Activated CD4-positive, alpha-beta memory T cell treated with anti-CD3 and anti-CD28 coated beads for 36 hours (primary cell): ENCODE measurements at places on chromosomes 7 and 10.

DNA sequence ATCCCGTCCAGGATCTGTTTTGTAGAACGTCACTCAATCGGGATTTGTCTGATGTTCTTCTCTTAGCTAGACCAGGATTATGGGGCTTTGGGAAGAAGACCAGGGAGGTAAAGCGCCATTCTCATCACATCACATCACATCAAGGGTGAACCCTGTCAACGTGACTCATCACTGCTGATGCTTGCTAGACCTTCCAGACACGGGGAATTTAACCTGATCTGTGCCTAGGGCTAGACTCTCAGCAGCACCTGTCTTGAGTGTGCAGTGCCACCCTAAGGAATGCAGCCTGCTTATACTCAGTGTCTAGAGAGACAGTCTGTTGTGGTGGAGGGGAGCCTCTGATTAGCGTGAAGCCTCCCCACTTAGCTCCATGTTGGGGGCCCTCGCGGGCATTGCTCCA is 678.6 kb upstream of the FOXK1 start:
- DNase-seq, result no peak

DNA sequence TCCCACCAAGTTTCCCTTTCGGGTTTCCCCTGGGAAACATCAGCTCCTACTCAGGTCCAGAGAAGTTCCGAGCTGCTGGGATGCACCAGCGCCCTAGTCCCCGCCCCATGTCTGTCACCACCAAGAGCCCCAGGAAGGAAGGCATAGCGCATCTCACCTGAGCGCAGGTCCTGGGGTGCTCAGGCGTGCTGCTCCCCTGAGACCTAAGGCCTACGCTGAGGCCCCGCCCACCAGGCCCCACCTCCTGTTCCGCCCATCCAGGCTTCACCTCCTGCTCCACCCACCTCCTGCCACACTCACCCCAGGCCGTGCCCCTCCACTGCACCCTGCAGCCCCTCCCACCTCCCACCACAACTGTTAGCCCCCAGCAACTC is 1.2 kb upstream of the TFR2 start:
- peak; percentile 46 for DNase-seq

DNA sequence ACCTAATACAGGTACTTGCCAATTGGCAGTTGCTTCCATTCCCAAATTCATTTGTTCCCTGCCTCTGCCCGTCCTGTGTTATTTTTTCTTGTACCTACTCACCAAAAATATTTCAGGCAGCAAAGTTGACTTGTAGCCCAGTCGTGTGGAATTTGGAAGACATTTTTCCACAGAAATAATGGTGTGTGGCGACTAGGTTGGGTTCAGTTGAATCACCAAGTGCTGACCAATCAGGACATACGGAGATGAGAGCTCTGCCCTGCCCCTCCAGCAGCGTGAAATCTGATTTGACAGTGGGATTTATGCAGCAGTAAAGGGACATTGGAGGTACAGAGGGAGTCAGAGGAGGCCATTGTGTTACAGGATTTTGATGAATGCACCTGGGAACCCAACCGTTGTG is 216.9 kb downstream of the CCDC3 start:
- DNase-seq, result no peak

DNA sequence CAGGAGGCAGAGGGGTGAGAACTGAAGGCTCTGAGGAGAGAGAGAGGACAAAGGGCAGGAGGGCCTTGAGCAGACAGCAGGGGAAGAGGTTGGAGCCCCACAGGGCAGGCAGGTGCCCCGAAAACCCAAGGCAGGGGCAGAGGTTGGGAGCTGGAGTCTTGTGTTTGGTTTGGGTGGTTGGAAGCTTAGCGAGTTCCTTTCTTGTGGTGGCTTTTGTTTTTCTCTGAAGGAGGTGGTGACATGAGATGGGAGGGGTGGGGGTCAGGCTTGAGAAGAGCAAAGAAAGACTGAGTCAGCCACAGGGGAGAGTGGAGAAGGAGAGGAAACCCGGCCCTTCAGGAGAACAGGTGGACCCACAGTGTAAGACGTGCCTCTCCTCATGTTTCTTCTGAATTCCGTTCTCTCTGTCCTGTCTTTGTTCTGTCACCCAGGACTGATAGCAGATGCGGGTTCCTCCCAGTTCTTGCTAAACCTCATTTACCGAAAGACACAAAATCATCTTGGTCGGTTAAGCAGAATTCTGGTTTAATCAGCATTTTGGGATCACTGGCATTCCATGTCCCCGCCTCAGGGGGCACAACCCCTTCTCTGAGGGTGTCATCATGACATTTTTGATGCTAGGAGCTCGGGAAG is 95.3 kb downstream of the INSYN2A start:
- DNase-seq, result no peak

- no peak for DNase-seq
Measured at GRCh38 chr10:102945449-102945848, 27.4 kb downstream of the CNNM2 start.

GRCh38 chr7:5020098-5020497 is 25.6 kb upstream of the RBAK start:
- DNase-seq, result no peak

- DNase-seq, result peak; percentile 13
Measured at GRCh38 chr7:31192986-31193385, 140.9 kb downstream of the ADCYAP1R1 start.

- peak; percentile 16 for DNase-seq
Measured at GRCh38 chr10:1706711-1707110, 30.6 kb downstream of the ADARB2 start.

DNA sequence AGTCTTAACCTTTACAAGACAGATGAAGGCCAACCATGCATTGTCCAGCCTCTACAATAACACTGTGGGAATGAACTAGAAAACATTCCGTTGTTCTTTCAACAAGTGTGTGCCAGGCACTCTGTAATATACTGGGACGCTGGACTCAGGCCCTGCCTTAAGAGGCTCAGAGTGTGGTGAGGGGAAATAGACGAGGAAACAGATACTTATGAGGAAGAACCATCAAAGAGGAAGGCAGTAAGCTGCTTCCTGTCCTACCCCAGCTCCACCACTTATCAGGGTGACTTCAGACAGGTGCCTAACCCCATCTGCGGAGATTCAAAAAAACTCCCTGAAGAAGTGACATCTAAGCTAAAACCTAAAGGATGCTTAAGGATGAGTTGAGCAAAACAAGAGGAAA is 8.9 kb upstream of the TRIM8 start:
- no peak for DNase-seq

DNA sequence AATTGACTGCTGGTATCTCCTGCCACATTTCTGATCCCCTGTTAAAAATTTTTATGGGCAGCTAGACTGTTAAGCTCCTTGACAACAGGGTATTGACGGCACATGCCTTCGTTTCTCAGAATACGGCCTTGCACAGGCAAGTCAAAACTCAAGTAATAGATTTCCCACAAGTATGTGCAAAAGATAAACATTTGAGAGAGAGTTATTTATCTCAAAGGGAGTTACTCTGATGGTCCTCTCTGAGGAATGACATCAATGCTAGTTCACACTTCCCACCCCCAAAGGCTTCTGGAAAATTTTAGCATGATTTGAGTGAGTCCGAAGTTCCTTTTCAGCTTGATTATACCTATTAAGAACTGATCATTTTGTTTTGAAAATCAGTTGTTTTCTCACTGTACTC is 71.9 kb downstream of the JCAD start:
- DNase-seq, result no peak

- DNase-seq, result no peak
Measured at GRCh38 chr10:48814933-48815332, 124.7 kb downstream of the LRRC18 start.

DNA sequence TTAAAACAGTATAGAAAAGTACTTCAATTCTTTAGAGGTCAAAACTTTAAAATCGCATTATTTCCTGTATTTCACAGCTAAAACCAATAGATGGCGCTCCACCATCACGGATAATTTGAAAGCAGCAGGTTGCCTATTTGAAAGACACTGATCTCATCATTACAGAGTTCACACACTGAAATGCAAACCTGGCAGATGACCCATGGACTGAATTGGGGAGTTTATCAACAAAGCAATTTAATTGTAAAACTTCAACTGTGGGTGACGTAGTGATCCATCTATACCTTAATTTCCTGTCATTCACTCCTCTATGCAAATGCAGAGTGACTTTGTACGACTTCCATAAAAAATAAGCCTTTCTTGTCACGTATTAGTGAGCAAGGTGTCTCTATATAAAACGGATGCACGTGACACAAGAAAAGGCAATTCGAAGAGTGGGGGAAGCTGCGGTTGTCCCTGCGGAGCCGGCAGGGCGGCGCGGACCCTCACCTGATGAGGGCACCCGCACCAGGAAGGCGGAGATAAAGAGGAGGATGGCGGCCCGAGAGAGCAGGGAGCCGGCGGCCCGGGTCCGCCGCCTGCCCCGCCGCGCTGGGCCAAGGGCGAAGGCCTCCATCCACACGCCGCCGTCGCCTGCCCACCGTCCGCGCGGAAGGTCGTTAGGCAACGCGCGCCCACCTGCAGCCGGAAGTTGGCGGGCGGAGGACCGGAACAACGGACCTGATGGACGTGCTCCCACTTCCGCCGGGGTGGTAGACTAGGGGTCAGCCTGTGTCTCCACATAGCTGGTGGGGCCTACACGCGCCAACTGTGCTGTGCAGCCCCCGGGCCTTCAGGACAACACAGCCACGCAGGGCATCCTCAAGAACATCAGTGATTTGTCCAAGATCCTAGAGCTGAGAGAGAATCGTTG is at the start of gene ZPBP:
TSS of gene ZPBP (minus strand) at position 668 of the 913 bp plus-strand sequence. CDS start at position 616, 52 bp downstream.
- peak; percentile 59 for DNase-seq

DNA sequence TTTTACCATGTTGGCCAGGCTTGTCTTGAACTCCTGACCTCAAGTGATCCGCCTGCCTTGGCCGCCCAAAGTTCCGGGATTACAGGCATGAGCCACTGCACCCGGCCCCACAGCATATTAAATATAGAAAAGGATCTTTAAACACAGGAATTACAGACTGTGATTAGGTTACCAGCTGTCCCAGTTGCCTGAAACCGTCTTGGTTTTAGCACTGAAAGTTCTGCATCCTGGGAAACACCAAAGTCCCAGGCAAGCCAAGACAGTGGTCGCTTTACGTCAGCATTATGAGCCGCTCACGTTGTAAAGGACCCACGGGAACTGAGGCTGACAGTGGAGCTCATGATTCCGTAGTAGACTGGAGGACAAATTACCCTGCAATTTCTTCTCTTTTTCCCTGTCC is 69.0 kb upstream of the FAM180A start:
- DNase-seq, result no peak

DNA sequence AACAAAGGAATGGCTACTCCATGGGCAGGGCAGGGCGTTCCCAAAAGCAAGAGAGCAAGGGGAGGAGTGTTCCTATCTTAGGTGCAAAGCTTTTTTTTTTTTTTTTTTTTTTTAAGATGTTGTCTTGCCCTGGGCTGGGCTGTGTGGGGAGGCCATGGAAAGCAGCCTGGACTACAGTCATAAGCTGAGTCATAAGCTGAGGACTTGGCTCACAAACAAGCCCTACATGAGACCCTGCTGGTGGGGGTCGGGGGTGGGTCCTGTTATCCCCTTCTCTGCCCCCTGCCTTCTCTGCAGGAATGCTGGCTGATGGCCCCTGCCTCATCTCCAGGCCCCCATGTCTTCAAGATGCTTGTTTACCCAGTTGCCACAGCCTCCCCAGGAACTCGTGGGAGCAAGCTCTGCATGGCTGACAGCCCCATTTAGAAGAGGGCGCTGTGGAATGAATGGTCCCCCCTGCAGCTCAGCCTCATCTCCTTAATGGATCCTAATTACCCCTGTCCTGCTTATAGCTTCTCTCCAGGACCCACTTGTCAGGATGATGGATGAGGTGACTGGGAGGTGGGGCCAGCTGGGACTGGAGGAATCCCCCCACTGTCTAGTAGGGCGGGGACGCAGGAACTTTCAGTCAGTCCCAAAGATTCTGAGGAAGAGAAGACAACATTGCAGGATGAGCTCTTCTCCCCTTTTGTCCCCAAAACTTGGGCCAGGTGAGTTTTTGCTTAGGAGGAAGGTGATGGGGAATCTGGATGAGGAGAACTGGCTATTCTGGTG is 340.8 kb upstream of the PODXL start:
- no peak for DNase-seq

DNA sequence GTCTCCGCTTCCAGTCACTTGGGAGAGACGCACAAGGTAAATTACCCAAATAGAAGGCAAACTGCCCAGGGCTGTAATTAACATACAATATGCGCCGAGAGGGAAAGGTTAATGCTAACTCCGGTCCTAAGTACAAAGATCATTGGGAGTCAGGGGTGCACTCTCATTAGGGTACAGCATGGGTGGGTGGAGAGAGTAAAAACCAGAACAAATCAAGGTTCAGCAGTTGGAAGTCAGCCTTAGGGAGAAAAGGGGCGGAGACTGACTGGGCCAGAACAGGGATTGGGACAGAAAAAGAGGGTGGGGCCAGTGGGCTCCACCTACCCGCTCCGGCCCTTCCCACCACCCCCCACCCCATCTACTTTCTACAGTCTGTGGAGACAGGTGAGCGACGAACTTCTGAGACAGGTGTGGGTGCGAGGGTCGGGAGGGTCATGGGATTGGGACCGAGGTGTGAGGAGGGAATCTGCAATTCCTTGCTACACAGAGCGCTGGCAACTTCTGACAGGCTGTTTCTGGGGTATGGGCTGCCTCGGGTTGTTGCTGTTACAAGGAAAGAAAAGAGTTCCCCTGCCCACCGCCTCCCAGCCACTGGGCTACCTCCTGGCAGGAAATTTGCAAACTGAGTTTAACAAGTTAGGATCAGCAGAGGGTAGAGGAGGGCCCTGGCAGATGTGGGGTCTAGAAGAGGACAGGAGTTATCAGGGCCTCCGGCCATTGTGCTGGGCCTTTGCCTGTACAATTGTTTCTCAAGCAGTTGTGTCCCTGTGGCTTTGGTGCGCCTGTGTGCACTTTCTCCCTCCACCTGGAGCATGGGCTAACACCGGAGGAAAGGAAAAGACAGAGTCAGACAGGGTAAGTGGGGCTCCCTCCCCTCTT is at the start of gene TMEM139:
TSS of gene TMEM139 (plus strand) at position 368 of the 879 bp plus-strand sequence. CDS start 1,000 bp downstream, outside the sequence.
- DNase-seq, result no peak

DNA sequence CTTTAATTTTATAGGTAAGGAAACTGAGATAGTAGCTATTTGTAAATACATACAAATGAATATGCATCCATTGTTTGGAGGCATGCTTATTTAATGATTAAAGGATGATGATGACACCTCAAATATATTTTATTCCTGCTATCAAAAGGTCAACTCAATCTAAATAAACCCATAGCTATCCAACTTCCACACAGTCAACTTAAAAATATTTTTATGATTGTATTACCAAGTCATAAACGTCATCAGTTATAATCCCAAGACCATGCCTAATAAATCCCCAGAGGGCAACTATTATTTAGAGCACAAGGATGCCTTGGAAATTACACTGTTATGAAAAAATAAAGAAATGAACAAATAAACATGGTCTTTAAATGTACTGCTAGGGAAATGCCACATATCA is 102.1 kb downstream of the MPP7 start:
- DNase-seq, result no peak

- DNase-seq, result peak; percentile 28
Measured at GRCh38 chr7:151755131-151755801, 121.6 kb downstream of the PRKAG2 start.
